ENCODE measurements at places on chromosomes 1 and 21.

- no peak for DNase-seq
Measured at GRCh38 chr1:82486969-82487368, 686.2 kb downstream of the ADGRL2 start.

GRCh38 chr1:100290291-100290690, 24.3 kb downstream of the RTCA start:
- DNase-seq: no peak

DNA sequence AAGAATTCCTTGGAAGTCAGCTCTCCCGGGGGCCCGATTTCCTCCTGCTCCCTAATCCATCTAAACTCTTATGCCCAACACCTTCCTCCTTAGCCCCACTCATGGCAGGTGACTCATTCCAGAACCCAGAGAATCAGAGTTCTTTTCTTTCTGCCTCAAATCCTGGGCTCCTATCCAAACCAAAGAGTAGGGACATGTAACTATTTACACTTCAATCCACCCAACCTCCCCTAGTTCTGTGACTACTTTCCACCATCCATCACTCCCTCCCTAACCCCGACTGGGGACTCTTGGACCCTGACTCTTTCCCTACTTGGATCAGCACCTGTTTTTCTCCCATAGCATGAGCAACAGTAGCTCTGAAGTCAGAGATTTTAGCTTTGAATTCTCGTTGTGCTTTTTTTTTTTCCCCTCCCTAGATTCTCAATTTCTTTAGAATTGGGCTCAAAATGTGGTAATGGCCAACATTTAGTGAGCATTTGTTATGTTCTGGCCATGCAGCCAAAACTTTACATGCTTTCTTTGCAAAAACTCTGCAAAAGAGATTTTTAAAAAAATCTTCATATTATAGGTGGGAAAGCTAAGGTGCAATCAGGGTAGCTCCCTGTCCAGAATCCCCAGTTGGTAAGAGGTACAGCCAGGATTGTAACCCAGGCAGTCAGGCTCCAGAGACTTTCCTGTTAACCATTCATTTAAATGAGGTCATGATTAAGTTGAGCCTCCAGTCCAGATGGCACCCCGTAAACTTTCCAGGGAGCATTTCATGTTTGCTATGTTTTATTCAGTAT, 7.5 kb upstream of the CYP4A11 start:
- DNase-seq: no peak

- DNase-seq: no peak
Measured at GRCh38 chr1:96515925-96516324, 205.7 kb upstream of the PTBP2 start.

DNA sequence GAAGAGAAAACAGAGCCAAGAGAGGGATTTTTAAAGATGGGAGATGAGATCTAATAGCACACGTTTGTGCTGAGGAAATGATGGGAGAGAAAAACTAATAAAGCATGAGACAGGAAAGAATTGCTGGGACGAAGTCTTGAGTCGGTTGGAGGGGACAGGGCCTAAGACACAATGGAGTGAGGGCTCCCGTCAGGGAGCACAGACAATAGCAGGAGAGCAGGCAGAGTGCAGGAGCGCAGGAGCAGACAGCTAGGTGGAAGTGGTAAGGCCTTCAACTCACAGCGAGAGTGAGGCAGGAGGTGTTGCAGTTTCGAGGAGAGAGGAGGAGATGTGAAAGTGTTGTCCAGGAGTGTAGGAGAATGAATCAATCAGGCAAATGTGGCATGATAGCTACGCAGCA, 59.9 kb upstream of the SOX13 start:
- DNase-seq: no peak

DNA sequence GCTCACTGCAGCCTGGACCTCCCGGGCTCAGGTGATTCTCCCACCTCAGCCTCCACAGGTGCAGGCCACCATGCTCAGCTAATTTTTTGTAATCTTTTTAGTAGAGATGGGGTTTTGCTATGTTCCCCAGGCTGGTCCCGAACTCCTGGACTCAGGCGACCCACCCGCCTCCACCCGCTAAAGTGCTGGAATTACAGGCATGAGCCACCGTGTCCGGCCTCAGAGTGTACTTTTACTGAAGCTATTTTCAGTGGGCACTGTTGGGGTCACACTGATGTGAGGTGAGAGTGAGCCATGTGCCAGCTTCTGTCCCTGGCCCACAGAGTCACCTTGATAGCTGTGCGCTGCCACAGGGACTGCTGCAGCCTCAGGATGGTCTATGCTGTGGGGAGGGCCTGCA, 25.3 kb upstream of the HHAT start:
- DNase-seq: no peak

DNA sequence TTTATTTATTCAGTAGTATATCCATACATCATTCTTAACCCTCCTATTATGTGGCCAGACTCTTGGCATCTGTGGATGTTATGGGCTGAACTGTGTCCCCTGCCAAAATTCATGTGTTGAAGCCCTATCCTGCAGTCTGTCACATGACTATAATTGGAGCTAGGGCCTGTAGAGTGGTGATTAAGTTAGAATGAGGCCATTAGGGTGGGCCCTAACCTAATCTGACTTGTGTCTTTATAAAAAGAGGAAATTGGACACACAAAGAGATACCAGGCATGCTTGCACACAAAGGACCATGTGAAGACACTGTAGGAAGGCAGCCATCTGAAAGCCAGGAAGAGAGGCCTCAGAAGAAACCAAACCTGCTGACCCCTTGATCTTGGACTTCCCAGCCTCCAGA, 6.6 kb downstream of the ZMYND12 start:
- no peak for DNase-seq

DNA sequence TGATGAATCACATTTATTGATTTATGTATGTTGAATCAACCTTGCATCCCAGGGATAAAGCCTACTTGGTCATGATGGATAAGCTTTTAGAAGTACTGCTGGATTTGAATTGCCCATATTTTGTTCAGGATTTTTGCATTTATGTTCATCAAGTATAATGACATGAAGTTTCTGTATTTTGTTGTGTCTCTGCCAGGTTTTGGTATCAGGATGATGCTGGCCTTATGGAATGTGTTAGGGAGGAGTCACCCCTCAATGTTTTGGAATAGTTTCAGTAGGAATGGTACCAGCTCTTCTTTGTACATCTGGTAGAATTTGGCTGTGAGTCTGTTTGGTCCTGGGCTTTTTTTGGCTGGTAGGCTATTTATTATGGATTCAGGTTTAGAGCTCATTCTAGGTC, 1643.1 kb upstream of the B3GALT2 start:
- no peak for DNase-seq

GRCh38 chr1:75327395-75327794, 193.2 kb downstream of the LHX8 start:
- no peak for DNase-seq

GRCh38 chr1:220094016-220094911, at the start of gene IARS2:
Gene IARS2 (plus strand): TSS chr1:220094132. CDS start chr1:220094217, 85 bp downstream.
- peak; percentile 77 for DNase-seq

DNA sequence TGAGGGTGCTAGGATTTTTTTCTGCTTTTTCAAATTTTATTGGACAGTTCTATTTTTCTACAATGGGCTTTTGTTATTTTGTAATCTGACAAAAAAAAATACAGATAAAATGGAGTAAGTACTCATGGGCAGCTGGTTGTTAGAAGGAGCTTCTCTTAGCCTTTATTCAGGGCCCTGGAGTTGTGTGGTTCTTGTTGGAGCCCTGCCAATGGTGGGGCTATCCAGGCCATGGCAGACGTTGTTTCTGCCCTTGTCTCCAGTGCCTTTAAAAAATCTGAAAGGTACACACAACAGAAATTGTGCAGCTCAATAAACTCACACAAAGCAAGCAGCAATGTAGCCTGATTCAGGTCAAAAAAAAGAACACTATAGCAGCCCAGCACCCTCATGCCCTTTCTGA, 153.5 kb upstream of the GALNT2 start:
- DNase-seq: no peak

- no peak for DNase-seq
Measured at GRCh38 chr1:234658138-234658537, 48.2 kb upstream of the IRF2BP2 start.

DNA sequence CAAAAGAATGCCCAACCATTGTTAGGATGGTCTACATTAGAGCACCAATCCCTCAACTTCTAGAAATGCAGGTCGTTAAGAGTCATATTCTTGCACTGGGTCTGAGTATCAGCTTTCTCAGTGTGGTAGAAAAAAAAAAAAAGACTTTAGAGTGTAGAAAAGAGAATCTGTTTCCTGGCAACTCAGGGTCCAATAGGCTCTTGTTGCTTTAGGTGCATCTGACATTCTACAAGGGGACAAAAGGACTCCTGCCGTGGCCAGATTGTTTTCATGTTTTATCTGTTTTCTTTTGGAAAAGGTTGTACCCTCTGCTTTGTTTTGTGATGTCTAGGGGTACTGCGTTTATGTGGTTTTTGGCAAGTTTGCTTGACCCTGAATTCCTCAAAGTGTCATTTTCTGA, 105.4 kb upstream of the KCNK2 start:
- DNase-seq: no peak

DNA sequence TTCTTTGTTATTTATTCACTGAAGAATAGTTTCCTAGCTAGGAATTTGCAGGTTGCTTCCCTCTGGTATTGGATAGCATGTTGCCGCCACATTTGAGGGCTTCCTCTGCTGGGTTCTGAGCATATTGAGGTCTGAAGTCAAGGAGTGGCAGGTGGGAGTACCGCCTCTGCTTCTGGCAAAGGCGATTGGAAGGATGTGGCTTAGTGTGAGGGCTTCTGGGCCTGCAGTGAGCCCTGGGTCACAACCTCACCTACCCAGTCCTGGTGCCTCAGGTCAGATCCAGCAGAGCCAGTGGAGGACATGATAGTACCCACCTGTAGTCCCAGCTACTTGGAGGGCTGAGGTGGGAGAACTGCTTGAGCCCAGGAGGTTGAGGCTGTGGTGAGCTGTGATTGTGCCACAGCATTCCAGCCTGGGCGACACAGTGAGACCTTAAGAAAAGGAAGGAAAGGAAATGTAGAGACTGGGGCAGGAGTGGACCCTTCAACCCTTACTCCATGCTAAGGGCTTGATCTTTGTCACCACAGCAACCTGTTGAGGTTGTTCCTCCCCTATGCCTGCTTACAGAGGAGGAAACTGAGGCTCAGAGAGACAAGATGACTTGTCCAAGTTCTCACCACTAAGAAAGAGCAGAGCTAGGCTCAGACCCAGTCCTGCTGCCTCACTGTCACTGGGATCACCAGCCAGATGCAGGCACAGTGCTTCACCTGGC, 22.8 kb downstream of the A3GALT2 start:
- no peak for DNase-seq

DNA sequence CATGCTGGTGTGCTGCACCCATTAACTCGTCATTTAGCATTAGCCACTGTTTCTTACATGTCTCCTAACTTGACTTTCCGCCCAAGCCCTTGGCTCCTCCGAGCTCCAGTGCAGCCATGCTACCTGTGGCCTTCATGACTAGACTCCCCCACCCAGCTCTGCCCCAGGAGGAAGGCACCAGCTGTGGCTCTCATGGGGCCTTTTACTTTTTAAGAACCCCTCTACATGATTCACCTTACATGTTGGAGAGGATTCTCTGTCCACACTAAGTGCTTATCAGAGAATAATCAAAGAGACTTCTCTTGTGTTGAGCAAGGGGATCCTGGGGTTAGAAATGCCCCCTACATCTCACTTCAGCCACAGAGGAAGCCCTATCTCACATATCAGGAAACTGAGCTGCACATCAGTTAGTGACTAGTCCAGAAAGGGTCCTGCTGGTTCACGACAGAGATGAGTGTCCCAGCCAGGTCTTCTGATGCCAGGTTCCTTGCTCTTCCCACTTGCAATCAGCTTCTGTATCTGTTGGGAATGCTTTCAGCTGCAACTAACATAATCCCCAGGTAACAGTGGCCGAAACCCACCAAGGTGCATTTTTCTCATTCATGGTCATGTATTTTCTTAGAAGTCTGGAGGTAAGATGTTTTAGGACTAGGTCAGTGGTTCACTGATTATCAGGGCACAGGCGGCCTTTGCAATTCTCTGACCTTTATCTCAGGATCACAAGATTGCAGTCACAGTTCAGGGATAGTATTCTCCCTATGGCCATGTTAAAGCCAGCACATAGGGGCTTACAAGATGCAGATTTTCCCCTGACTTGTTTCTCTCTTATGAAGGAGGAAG, 45.9 kb downstream of the KLHDC7A start:
- DNase-seq: no peak

GRCh38 chr1:162087111-162087510, 17.6 kb downstream of the NOS1AP start:
- no peak for DNase-seq

- DNase-seq: peak; percentile 38
Measured at GRCh38 chr1:1943834-1944570, 24.9 kb upstream of the TMEM52 start.

DNA sequence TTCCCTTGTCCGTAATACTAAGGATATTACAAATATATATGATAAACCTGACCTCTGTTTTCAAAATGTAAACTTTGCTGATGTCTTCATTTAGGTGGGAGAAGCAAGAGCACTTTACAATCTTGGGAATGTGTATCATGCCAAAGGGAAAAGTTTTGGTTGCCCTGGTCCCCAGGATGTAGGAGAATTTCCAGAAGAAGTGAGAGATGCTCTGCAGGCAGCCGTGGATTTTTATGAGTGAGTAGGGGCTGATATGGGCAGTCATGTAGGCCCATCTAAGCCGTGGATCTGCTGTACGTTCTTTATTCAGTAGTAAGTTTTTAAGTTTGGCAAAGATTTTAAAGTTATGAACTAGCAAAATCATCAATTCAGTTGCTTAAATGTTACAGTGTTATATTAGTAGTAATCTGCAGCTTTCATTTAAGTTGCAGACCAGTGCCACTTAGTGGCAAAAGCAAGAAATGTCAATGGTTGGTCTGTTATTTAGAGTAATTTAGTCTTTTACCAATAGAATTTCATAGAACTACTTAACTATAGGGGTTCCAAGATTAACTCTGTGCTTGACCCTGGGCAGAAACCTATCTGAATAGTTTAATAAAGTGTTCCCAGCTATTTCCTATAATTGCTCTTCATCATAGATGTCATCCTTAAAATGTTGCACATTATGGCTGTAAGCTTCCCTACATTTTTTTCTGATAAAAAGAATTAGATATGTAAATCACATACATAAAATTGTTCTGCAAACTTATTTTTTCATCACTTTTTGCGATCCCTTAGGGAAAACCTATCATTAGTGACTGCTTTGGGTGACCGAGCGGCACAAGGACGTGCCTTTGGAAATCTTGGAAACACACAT, 21.3 kb downstream of the GPSM2 start:
- no peak for DNase-seq

DNA sequence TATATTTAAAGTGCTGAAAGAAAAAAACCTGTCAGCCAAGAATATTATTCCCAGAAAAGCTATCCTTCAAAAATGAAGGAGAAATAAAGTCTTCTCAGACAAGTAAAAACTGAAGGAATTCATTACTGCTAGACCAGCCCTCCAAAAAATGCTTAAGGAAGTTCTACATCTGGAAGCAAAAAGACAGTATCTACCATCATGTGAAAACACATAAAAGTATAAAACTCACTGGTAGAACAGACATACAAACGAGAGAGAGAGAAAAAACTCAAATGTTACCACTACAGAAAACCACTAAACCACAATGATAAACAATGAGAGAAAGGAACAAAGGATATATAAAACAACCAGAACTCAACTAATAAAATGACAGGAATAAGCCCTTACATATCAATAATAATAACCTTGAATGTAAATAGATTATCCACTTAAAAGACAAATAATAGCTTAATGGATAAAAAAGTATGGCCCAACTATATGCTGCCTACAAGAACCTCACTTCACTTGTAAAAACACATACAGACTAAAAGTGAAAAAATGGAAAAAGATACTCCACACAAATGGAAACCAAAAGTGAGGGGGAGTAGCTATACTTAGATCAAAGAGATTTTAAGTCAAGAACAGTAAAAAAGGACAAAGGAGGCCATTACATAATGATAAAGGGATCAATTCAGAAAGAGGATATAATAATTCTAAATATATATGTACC, 22.0 kb downstream of the NSL1 start:
- DNase-seq: no peak

GRCh38 chr1:88013485-88013884, 670.6 kb upstream of the PKN2 start:
- no peak for DNase-seq

All from stimulated activated effector memory CD8-positive, alpha-beta T cell treated with anti-CD3 and anti-CD28 coated beads, Interleukin-12 subunit alpha, Interleukin-12 subunit beta, amount 100 ng/mL, for 72 hours (primary cell).